Inflammatory macrophage treated with lipopolysaccharide for 4 hours (primary cell): ENCODE measurements at places on chromosomes 13 and 19.
A peak's percentile ranks its signal among the peaks of the same experiment; 100 is the strongest.

- no peak for DNase-seq
These were observed 13.9 kb downstream of the FOXO1 start for GRCh38 chr13:40652588-40652940.

DNA sequence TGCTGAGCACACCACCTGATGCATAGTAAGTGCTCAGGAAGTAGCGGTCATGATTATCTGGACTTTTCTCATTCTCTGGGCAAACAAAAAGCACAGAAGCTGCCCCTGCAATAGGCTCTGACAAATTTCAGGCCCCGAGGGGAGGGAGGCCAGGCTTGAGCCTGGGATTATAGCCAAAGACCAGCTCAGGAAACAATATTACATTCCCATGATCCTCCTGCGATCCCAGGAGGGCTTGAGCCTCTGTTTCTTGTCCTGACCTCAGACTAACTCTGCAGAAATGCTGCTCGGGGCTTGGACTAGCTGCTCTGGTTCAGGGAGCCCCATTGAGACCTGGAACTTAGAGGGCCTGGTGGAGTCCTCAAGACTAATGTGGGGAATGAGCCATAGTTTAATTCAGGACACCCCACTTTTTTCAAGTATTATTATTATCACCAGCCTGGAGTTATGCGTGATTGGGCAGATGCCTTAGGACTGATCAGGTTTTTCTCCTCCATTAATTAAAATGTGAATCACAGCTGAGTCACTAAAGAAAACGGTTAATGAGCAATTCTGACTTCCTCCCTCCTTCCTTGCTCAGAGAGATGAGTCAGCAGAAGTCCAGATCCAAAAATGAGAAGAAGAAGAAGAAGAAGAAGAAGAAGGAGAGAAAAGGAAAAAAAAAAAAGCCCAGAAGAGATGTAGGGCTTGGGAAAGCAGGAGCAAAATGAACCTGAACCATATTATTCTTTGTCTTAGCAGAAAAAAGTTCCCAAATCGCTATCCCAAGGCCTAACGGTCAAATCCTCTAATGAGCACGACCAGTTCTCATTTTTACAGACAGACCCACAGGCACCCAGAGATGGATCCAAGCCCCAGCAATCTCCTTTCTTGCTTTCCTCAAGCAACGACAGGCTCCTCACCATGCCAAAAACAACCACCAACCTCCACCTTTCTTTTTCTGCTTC is 107.2 kb downstream of the CACNA1A start:
- peak; percentile 26 for DNase-seq

DNA sequence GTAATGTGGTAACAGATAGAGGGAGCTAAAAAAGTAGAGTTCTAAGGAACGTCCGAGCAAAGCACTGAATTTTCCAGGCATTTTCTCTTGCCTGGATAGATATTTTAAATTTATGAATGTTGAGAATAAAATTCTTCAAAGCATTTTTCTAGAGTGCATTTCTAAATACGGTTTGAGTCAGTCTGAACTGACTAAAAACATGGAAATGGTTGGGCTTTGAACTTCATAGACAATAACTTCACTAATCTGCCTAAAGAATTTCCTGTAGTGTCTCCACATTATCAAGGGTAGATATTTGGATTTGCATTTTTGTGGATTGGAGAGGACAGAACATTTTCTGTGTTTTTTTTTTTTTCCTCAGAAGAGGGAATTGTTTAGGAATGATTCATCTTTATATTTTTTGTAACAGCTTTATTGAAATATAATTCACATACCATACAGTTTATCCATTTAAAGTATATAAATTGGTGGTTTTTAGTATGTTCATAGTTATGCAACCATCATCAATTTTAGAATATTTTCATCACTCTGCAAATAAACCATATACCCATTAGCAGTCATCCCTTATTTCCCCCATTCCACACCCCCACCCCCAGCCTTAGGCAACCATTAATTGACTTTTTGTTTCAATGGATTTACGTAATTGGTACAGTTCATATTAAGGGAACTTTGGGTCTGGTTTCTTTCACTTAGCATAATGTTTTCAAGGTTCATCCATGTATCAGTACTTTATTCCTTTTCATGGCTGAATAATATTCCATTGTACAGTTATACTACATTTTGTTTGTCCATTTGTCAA is 20.7 kb downstream of the GARRE1 start:
- DNase-seq = peak; percentile 20

- no peak for DNase-seq
These were observed 18.5 kb upstream of the MISP start for GRCh38 chr19:732148-733069.

- DNase-seq = no peak
These were observed 31.0 kb downstream of the PAK4 start for GRCh38 chr19:39156326-39157230.

DNA sequence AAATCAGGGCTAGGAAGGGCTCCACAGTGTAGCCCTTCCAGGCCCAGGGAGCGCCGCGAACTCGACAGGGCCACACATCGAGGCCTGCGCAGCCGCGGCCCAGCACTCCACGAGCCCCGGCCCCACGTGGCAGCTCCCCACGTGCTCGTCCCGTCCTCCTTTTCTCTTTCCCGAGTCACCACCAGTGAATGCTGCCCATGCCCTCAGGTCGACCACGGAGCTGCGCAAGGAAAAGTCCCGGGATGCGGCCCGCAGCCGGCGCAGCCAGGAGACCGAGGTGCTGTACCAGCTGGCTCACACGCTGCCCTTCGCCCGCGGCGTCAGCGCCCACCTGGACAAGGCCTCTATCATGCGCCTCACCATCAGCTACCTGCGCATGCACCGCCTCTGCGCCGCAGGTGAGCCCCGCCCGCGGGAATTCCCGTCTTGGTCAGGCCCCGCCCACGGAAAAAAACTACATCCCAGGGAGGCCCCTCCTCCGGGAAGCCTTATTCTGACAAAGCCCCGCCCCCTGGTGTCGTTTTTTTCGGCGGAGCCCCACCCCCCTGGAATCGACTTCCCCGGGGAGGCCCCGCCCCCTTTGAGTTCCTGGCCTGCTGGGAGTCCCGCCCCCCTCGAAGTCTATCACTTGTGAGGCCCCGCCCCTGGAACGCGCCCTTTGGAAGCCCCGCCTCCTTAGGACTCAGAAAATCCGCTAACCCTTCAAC is 7.0 kb downstream of the HIF3A start:
- DNase-seq = no peak

DNA sequence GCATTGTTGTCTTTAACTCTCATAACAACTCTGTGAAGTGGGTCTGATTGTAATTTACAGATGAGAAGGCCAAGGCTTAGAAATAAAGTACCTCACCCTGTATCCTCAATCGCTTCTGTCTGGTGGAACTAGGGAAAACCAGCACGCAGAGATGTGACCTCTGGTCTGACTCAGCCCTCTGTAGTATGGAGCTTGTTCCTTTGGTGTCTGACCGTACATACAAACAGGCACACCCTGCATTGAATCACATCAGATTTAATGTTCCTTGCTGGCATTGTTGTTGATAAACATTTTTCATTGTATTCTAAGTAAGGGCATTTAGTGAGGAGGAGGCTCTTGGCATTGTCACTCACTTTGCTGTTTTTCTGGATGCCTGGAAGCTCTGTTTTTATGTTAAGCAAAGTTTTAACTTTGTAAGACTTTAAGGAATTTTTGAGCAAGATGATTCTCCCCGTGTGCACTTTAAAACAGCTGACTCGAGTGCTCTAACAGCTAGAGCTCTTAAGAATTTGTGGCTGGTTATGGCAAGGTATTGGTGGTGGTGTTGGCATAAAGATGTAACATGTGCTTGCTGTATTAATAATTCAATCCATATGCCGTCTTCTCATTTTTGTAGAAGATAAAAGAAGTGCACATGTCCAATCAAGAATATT is 89.0 kb upstream of the SPATA13 start:
- DNase-seq = no peak

DNA sequence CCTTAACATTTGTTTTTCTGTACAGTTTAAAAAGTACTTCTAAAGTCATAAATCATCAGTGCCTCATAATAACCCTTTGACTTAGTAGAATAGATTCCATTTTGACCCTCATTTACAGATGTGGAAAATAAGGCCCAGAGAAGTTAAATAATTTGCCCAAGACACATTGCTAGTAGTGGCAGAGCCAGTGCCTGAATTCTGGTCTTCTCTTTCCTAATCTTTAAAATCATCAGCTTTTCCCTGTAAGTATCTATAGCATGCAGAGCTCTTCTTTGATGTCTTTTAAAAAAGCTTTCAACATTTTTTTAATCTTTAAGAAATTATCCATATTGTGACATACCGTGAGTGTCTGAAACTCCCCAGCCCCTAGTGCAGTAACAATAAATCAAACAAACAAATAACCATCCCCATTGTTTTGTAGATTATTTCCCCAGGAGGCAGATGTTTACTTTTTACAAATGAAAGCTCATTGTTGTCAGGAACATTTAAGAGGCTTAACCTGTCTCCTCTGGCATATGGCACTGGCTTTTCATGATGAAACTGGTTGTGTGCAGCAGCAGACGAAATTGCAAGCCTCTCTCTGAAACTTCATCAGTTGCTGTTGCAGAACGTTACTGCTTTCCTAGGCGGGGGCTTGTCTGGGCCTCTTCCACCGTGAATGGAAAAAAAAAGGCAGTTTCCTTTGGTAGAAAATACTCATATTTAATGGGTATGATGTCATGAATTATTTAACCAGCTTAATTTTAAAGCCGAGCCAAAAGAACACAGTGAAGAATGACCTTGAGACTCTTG is 31.7 kb upstream of the PCDH8 start:
- DNase-seq = no peak

DNA sequence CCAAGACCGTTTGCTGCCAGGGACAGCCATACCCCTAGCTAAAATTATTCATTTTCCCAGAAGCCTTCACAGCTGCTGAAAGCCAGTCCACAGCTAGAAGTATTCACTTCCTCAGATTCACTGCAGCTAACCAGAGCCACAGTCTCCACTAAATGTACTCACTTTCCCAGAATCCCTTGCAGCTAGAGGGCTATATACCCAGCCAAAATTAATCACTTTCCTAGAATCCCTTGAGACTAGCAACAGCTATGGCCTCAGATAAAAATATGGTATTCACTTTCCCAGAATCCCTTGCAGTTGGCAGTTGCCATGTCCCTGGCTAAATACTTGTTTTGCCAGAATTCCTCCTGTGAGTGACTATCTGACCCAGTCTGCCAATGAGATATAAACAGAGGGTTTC is 13.8 kb upstream of the MEIS3 start:
- peak; percentile 30 for DNase-seq

- peak; percentile 61 for DNase-seq
These were observed 20.7 kb downstream of the CEBPG start for GRCh38 chr19:33394006-33394722.

- DNase-seq = no peak
These were observed 15.4 kb downstream of the TLE5 start for GRCh38 chr19:3046698-3047495.

DNA sequence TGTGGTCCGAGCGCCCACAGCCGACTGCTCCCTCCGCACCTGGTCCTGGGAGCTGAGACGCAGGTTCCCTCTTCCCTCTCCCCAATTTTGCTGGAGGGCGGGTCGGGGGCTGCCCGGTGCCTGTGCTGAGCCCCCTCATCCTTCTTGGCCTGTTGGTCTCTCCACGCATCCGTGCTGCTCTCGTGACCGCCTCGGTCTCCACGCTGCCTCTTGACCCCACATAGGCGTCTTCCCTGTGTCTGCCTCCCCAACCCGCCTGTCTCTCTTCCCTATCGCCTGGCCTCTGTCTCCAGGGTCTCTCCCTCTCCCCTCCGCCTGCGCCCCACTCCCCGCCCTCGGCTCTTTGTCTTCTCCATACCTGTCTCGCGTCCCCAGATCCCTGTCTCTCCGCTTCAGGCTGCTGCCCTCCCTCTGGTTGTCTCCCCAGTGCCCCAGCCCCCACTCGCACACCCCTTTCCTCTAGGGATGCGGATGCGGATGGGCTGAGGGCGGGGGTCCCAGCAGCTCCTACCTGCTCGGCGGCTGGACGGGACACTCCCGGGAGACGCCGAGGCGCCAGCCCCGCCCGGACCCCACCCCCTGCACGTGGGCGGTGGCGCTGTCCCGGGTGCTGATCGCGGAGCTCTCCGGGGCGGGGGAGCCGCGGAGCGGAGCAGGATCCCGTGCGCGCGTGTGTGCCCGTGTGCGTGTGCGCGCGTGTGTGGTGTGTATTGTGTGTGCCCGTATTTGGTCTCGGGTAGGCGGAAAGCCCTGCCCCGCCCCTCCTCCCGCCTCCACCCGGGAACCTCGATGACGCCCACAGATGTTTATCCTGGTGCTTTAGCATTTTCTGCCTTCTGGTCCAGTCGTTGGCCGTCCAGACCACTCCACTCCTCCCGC is at the start of gene SYT5:
Gene SYT5 (minus strand): TSS at position 684 of the 879 bp plus-strand sequence. CDS start 1,248 bp downstream, outside the sequence.
- peak; percentile 13 for DNase-seq

DNA sequence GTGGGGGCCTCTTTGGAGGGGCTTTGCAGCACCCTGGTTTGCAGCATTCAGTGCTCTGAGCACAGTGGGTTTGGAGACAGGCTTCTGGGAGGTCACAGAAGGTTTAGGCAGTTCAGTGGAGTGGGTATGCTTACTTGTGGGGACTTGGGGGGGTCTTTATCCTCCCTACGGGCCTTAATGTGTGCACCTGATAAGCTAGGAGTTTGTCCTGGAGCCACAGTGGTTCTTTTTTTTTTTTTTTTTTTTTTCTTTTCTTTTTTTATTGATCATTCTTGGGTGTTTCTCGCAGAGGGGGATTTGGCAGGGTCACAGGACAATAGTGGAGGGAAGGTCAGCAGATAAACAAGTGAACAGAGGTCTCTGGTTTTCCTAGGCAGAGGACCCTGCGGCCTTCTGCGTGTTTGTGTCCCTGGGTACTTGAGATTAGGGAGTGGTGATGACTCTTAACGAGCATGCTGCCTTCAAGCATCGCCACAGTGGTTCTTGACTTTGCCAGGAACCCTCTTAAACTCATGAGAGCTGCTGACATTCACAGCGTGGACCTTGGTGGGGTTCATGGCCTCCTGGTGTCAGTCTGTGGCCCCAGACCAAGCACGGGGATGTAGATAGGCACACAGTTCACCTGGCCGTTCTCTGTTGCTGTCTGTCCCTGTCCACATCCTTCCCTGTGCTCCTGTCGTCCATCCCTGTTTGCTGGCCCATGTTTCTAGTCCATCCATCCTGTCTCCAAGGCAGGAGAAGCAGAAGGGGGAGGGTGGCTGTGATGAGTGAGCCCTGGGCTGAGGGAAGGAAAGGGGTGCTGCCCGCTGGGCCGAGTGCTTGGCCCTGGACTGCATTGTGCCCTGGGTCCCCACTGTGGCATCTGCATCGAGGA is 2.7 kb downstream of the EGLN2 start:
- DNase-seq = no peak

DNA sequence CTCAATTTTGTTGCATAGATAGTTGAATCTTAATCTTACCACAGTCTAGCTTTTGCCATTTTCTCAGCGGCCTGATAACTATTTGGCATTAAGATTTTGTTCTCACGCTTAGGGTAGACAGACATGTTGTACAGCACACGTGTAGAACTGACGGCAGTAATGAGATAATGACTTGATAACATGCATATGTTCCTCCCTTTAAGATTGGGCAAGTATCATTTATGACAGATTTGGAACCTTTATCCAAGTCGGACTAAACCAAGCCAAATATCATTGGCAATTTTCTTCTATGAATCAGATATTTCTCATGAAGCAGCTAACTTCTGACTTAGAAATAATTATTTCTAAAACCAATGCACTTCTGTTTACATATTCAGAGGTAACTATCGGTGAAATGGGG is 205.5 kb downstream of the NDFIP2 start:
- no peak for DNase-seq

GRCh38 chr19:33503433-33504057 is 18.0 kb downstream of the PEPD start:
- no peak for DNase-seq

- DNase-seq = peak; percentile 8
These were observed 301 bp downstream of the POP4 start for GRCh38 chr19:29606420-29606747.

GRCh38 chr19:5002143-5002542 is 33.2 kb downstream of the KDM4B start:
- DNase-seq = no peak
